ENCODE measurements at places on chromosomes 5 and 9.

- DNase-seq: no peak
Measured at GRCh38 chr5:150505041-150505511, 2.9 kb upstream of the NDST1 start.

DNA sequence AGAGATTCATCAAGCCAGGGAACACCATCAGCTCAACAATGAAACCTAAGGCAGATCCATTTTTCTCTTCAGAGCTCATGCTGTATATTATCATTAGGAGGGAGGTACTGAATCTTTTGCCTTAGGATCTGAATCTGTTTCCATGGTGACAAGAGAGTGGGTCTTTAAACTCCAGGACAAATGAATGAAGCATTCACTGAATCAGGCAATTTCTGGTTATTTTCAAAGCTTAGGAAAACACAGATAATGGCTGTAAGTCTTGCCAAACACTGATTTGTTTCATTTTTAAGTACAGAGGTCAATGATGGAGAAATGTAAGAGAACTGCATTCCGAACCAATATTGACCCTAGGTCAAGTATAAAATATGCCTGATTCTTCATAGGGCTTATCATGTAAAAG, 84.9 kb downstream of the GNA14 start:
- no peak for DNase-seq

GRCh38 chr9:113482991-113483675, 19.6 kb downstream of the RGS3 start:
- DNase-seq: no peak

DNA sequence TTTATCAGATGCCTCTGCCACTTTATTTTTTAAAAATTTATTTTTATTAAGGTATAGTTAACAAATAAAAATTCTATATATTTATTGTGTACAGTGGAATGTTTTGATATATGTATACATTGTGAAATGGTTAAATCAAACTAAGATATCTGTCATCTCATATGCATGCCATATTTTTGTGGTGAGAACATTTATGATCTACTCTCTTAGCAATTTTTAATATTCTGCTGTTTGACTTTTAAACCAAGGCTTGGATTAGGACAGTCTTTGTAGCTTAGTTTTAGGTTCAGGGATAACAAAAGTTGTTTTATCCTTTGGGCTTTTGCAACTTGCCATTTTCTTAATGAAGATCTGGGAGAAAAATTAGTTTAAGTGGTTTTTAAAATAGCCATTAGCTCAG, 46.0 kb upstream of the CDKN2B start:
- no peak for DNase-seq

DNA sequence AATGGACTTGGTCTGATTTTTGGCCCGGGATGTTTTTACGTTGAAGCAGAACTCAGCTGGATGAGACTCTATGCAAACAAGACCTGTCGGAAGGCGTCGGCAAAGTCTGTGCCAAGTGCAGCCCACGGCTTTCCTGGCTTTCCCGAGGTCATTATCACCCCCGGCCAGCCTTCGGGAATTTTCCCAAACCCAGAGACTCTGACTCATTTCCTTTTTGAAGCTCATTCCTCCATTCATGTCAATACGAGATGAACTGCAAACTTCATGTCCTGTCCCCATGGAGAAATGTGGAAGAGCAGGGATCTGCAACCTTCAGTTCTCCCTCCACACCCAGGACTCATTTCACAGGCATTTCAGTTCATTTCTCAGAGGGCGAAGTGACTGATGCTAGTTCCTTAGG, 95.3 kb downstream of the IRX2 start:
- DNase-seq: peak; percentile 72

DNA sequence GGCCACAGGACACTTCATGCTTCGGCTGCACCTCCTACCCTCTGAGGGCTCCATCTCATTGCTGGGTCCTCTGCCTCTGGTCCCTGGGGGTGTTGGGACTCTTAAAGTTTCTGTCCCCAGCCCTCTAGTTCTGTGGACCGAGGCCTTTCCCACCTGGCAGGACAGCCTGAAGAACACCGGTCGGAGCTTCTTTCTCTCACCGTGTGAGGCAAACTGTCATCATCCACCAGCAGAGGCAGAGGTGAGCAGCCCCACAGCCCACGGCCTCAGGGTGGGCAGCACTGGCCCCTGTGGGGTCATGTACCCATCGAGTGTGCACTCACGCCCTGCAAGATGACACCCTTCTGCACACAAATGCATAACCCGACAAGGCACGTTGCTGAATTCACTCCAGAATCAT, 49.9 kb downstream of the IRX2 start:
- no peak for DNase-seq

GRCh38 chr5:110013017-110013416, 323.3 kb downstream of the MAN2A1 start:
- DNase-seq: no peak

DNA sequence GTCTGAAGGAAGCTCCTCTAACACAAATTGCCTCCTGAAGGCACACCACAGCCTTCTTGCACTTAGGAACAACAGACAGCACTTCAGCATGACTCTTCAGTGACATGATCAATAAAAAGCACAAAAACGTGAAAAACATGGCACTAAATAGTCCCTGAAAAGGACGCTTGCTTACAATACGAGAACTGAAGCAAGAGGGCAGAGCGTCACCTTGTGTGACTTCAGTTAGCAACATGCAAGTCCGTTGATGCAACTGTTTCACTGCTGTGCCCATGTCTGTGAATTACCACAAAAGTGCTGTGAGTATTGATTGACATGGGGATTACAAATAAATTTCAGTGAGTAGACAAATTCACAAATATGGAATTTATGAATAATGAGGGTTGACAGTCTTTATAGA, 219.9 kb upstream of the GAS1 start:
- no peak for DNase-seq

DNA sequence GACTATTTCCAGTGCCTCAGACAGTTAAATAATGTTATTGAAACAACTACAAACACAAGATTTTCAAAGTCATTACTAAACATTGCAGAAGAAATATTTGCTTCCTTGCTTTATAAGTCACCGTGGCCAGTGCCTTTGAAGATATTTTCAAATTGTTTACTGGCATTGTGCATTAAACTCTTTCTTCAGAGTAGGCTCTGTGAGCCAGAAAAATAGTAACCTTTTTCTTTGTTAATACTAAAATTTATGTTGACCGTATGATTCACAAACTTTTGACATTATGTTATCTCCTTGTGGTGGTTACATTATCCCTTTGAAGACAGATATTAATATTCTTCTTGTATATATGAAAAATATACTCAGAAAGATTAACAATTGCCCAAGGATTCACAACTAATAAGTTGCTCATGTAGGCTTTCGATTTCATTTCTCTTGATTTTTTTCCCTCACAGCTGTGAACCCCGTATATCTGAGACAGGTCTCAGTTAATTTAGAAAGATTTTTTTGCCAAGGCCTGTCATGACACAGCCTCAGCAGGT, 140.1 kb downstream of the NR3C1 start:
- no peak for DNase-seq

GRCh38 chr5:143428738-143429420, 25.4 kb upstream of the NR3C1 start:
- DNase-seq: no peak

- DNase-seq: no peak
Measured at GRCh38 chr9:1156794-1157550, 106.8 kb downstream of the DMRT2 start.

- no peak for DNase-seq
Measured at GRCh38 chr5:58012102-58012501, 447.8 kb downstream of the PLK2 start.

- no peak for DNase-seq
Measured at GRCh38 chr9:87518702-87519335, 21.2 kb downstream of the DAPK1 start.

GRCh38 chr9:19649336-19650041, 139.3 kb downstream of the SLC24A2 start:
- DNase-seq: no peak

GRCh38 chr9:60545346-60545877, 368.8 kb upstream of the SPATA31A5 start:
- DNase-seq: no peak

GRCh38 chr9:16139774-16140173, 586.9 kb downstream of the CCDC171 start:
- no peak for DNase-seq

DNA sequence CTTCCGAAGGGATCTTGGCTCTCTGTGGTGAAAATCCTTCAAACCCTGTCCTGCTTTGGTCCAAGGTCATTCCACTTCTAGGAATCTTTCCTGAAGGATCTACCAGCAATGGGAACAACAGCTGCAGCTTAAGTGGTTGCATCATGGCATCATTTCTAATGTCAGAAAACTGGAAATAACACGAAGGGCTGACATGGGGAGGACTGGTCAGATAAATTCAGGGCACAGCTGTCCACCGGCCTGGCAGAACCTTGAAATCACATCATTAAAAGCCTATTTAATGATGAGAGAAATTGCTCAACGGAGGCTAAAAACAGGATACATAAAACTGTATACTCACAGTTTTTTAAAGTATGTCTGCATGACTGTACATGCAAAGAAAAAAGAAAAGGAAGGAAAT, 28.3 kb downstream of the OLFML2A start:
- no peak for DNase-seq

DNA sequence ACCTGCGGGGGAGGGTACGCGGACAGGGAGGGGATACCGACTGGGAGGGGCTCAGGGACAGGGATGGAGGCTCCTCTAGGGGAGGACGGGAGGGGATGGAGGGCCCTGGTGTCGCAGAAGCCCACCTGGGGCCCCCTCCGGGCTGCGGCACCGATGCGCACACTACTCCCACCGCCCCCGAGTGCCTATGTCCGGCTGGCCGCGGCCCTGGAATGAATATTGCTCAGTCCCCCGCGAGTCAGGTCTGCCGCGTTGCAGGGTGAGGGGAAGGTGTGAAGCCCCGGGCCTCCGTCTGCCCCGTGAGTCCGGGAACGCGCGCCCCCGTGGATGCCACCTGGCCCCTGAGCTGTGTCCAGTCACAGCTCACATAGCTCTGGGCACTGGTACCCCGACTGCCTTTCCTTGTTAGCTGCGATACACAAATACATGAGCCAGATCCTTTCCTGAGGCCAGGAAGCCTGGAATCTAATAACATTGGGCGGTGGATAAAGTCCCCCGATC, 44.5 kb upstream of the PRSS3 start:
- DNase-seq: no peak

DNA sequence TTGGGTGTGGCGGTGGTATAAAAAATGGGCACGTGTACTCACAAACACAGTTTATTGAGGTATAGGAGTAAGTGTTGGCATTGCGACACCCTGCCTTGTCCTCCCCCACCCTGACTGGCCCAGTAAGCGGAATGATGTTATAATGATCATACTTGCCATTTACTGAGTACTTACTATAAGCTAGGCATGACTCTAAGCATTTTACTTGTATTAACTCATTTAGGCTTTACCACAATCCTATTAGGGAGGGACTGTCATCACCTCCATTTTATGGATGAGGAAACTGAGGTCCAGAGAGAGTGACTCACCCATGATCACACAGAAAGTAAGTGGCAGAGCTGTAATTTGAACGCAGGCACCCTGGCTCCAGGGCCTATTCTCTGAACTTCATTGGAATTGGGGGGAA, 2.3 kb downstream of the SMIM3 start:
- peak; percentile 60 for DNase-seq

- DNase-seq: no peak
Measured at GRCh38 chr9:34954225-34954624, 3.9 kb upstream of the PHF24 start.

GRCh38 chr9:128554155-128554862, 1.9 kb downstream of the SPTAN1 start:
- peak; percentile 95 for DNase-seq

GRCh38 chr9:18215626-18216025, 258.3 kb upstream of the ADAMTSL1 start:
- DNase-seq: no peak

DNA sequence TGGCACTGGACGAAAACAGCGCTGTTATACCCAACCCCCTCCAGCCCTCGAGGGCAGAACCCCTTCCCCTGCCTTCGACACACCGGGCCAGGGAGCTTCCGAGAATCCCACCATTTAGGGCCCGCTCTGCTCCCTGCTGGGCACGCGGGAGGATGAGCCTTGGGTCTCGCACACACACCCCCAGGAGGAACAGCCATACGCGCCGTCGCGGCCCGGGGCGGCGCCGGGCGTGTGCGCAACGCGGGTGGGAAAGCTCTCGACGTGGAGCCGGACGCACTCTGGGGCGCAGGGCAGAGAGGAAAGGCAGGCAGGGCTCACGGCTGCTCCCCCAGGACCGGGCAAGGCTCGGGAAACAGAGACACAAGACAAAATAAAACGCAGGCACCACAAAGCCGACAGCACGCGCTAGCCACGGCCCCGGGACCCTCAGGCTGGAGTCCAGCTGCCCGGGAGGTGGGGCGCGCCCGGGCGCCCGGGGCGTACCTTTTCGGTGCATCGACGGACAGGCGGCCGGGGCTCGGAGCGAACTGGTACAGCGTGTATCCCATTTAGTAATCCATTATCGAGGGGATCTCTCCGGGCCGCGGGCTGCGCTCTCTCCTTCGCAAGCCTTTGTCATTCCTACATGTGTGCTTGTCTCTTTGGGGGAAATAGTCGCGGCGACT, 789 bp downstream of the SEMA6A start:
- DNase-seq: no peak

DNA sequence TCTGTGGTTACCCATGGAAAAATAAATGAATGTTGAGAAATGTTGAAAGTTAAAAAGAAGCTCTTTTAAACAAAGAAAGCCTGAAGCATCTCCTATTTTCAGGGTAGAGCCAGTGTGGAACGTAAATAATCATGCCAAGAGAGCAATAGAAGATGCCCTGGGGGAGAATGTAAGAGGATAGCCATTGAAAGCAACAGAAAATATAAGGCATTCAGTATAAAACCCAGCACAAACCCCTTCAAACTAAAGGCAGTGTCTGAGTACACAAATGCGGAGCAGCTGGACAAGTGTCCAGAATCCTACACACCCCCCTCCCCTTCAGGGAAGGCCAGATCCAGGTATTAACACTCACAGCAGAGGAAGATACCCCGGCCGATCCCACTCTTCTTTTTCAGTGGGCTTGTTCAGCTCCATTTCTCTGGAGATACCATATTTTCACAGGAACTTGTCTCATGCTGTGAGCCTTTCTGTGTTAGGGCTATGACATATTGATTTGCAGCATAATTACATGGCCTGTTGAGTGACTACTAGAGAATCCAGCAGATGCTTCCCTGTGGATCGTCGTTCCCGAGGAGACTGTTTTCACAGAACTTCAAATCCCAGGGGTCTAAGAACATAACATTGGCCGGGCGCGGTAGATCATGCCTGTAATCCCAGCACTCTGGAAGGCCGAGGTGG, 101.2 kb downstream of the PLK2 start:
- DNase-seq: no peak

DNA sequence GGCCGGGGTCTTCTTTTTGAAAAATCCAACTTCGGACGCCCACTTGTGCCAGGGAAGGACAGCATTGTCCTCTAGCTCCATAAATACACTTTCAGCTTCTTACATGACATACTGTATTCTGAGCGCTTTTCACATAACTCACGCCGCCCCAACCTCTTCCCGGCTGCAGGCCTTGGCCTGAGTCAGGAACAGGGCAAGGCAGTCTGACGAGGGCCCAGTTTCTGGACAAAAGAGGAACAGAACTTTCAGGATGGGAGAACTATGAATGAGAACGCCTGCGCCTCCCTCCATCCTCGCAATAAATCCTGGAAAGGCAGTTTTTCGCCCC, 650 bp downstream of the DCTN4 start:
- no peak for DNase-seq
